HFFc6 (cell line): ENCODE measurements at places on chromosomes 3 and 15. TPM values are rescaled to one million over a fixed set of nuclear protein-coding genes. Genes with fewer than 3 reads are reported as not detected.
A peak's percentile ranks its signal among the peaks of the same experiment; 100 is the strongest.

Gene ANKRD63
- total RNA-seq = not detected in 2 replicates

Gene UBA3
- 60.2 to 62.6 TPM (median 60.7 TPM) in 3 replicates for total RNA-seq

Gene DAZL
- total RNA-seq = not detected in 3 replicates

Gene RPN1
- 287 to 312 TPM (median 308 TPM) in 3 replicates for total RNA-seq

Gene NEK10
- 5.8 to 9.1 TPM (median 8.5 TPM) in 3 replicates for total RNA-seq

Gene RARRES1
- total RNA-seq = 0.66 to 1.6 TPM in 2 of 3 replicates, not detected in the other

Gene NAALADL2
- total RNA-seq = 12.0 to 15.2 TPM (median 13.5 TPM) in 3 replicates

Gene GPR156
- 0.26 and 0.29 TPM in 2 replicates for total RNA-seq

Gene GPR87
- not detected in 3 replicates for total RNA-seq

Gene EOMES
- not detected in 3 replicates for total RNA-seq

Gene PLSCR2
- not detected in 3 replicates for total RNA-seq

GRCh38 chr3:122926322-122926721 is 101.2 kb downstream of the SEMA5B start:
- no peaks in the 10 kb centered on the region for H3K4me1 ChIP-seq
- no peak for DNase-seq
- peaks cover 45% of the 10 kb centered on the region for H3K27me3 ChIP-seq
- H3K4me3 ChIP-seq = no peak overlapping the region
- H3K36me3 ChIP-seq = no peaks in the 10 kb centered on the region

DNA sequence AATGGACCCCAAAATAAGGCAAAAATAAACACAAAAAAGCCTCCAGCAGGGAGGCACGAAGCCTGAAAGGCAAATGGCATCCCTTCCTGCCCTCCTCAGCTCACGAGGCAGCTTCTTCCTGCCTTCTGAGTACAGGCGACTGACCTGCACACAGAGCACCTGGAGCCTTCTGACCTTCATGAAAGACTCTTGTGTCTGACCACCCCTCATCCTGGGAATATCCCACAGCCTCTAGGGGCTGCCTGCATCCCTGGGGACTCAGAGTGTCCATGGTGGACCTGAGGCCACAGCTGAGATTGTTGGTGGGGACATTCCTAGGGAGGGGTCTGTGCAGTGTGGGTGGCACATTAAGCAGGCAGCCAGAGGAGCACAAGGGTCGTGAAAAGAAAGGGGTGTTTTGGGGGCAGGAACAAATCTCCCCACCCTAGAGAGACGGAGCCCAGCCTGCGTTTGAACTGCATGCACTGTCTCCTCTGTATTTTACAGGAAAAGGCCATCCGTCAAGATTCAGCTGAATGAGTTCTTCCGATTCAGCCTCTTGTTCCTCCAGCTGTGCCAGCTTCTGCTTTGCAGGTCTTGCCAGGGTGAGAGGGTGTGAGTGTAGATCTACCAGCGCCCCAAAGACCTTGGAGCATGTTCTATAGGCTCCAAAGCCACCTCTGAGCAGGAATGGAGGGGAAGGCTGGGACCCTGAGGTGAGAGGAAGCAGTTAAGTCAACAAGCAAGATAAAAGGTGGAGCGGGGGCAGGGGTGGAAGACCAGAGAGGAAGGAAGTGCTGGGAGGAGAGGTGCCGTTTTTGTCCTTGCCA is 80.4 kb upstream of the MEF2A start:
- H3K27ac ChIP-seq = no peak overlapping the region
- H3K27me3 ChIP-seq = peaks cover 22% of the 10 kb centered on the region
- peaks cover 27% of the 10 kb centered on the region for H3K4me1 ChIP-seq
- peak overlapping the region; percentile 72; the same call in 1 of the 2 replicates for H3K4me3 ChIP-seq
- no peak for DNase-seq

DNA sequence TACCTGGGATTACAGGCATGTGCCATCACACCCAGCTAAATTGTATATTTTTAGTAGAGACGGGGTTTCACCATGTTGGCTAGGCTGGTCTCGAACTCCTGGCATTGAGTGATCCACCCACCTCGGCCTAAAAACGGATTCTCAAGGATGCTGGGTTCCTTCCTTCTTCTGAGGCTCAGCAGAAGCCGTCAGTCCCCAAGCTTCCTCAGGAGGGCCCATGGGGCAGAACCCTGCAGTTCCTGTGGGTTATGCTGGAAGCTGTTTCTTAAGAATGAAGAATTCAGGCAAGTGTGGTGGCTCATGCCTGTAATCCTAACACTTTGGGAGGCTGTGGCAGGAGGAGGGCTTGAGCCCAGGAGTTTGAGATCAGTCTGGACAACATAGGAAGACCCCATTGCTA is 29.0 kb upstream of the ZNF710 start:
- DNase-seq = no peak
- no peak overlapping the region for H3K27ac ChIP-seq
- no peak overlapping the region for H3K4me3 ChIP-seq

- H3K36me3 ChIP-seq = peaks cover 9% of the 10 kb centered on the region; the same call in 1 of the 2 replicates
- 0 out of 2 replicates have a peak overlapping the region, but pooled peaks have one; percentile 92 for H3K27ac ChIP-seq
- no peak for DNase-seq
- H3K4me3 ChIP-seq = no peak overlapping the region
These were observed 48.5 kb downstream of the CMTM6 start for GRCh38 chr3:32454111-32454510.

- H3K27ac ChIP-seq = no peak overlapping the region
- H3K4me3 ChIP-seq = no peak overlapping the region
- DNase-seq = no peak
- H3K4me1 ChIP-seq = peaks cover 6% of the 10 kb centered on the region; the same call in 1 of the 2 replicates
- no peaks in the 10 kb centered on the region for H3K27me3 ChIP-seq
These were observed 21.0 kb downstream of the CTDSPL start for GRCh38 chr3:37882711-37883110.

DNA sequence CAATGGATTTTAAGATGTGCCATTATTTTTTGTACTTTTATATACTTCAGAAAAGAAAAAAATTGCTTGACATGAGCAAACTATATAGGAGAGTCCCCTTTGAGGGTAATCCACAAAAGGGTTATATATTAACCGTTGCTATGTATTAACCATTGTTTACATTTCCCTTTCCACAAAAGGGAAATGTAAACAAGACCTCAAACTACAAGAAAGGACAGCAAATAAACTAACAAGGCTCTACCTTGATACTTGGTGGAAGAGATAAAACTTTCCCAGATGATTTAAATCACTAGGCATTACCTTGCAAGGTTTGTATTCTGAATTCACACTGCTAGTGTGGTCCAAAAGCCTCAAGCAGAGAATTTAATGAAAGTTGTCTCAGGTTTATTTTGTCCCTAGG is 616.3 kb upstream of the BCHE start:
- H3K27ac ChIP-seq = no peak overlapping the region
- H3K27me3 ChIP-seq = no peaks in the 10 kb centered on the region
- no peak for DNase-seq
- no peaks in the 10 kb centered on the region for H3K4me1 ChIP-seq

GRCh38 chr3:29755416-29755815 is 474.5 kb downstream of the RBMS3 start:
- peaks cover 61% of the 10 kb centered on the region for H3K4me1 ChIP-seq
- no peaks in the 10 kb centered on the region; the same call in none of the 2 replicates for H3K27me3 ChIP-seq
- DNase-seq = no peak
- no peaks in the 10 kb centered on the region; the same call in 1 of the 2 replicates for H3K36me3 ChIP-seq
- no peak overlapping the region for H3K27ac ChIP-seq
- H3K4me3 ChIP-seq = no peak overlapping the region

GRCh38 chr3:33718595-33718907 is 497 bp upstream of the CLASP2 start:
- H3K27me3 ChIP-seq = no peaks in the 10 kb centered on the region; the same call in 1 of the 2 replicates
- H3K4me3 ChIP-seq = no peak overlapping the region
- H3K27ac ChIP-seq = peak overlapping the region; percentile 94
